Germinal center (tissue), 1 donor: ENCODE measurements at places on chromosomes 13 and 19.

DNA sequence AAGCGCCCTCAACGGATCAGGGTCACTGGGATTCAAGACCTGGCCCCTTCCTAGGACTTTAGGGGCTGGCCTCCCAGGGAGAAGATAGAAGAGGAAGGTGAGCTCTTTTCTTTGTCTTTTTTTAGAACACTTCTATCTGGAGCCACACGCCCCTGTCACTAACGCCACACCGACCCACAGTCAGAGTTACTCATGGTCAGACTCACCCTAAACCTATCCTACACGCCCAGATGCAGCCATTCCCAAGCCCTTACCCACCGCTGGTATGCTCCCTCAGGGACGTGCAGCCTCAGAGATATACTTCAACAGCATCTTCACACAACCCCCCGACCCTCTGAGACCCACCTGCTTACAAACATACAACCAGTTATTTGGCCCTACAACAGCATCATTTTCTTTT lies 29.9 kb upstream of the MUC16 start:
- DNase-seq = no peak

GRCh38 chr13:32537580-32538142 lies 934 bp downstream of the N4BP2L2 start:
- no peak for DNase-seq

DNA sequence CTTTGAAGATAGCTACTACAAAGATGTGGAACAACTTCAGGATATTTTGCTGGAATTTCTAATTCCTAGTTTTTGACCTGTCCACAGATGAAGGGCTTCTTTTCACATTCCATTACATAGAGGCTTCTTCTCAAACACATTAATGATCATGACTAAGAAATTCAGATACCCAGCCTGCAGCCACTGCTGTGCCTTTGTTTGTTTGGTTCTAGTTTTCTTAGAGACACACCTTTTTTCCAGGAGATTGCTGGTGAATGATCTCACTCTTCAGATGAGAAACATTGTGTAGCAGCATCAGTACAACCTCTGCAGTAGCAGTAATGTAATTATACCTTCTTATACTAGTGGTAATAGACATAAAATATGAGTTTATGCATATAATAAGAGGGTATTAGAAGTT lies 5.0 kb downstream of the TDRD3 start:
- no peak for DNase-seq

GRCh38 chr19:19111967-19112580 lies 26.2 kb downstream of the TMEM161A start:
- no peak for DNase-seq

DNA sequence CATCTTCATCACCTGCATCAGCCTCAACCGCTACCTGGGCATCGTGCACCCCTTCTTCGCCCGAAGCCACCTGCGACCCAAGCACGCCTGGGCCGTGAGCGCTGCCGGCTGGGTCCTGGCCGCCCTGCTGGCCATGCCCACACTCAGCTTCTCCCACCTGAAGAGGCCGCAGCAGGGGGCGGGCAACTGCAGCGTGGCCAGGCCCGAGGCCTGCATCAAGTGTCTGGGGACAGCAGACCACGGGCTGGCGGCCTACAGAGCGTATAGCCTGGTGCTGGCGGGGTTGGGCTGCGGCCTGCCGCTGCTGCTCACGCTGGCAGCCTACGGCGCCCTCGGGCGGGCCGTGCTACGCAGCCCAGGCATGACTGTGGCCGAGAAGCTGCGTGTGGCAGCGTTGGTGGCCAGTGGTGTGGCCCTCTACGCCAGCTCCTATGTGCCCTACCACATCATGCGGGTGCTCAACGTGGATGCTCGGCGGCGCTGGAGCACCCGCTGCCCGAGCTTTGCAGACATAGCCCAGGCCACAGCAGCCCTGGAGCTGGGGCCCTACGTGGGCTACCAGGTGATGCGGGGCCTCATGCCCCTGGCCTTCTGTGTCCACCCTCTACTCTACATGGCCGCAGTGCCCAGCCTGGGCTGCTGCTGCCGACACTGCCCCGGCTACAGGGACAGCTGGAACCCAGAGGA lies 2.6 kb downstream of the P2RY11 start:
- DNase-seq = no peak

DNA sequence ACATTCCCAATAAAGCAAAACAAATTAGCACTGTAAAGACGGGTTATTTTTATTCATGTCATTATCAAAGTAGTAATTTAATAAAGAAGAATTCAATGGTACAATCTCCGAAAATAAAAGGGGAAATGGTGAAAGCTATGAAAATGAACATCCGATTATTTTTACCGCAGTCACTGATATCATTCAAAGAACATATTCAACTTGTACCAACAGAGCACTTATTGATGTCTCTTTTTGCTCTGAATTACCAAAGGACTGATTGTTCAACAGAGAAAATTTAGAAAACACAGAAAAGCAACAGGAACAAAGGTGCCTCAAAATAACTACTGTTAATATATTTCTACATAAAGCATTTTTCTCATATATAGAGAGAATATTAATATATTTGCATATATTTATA lies 119.4 kb downstream of the DIAPH3 start:
- DNase-seq = no peak

DNA sequence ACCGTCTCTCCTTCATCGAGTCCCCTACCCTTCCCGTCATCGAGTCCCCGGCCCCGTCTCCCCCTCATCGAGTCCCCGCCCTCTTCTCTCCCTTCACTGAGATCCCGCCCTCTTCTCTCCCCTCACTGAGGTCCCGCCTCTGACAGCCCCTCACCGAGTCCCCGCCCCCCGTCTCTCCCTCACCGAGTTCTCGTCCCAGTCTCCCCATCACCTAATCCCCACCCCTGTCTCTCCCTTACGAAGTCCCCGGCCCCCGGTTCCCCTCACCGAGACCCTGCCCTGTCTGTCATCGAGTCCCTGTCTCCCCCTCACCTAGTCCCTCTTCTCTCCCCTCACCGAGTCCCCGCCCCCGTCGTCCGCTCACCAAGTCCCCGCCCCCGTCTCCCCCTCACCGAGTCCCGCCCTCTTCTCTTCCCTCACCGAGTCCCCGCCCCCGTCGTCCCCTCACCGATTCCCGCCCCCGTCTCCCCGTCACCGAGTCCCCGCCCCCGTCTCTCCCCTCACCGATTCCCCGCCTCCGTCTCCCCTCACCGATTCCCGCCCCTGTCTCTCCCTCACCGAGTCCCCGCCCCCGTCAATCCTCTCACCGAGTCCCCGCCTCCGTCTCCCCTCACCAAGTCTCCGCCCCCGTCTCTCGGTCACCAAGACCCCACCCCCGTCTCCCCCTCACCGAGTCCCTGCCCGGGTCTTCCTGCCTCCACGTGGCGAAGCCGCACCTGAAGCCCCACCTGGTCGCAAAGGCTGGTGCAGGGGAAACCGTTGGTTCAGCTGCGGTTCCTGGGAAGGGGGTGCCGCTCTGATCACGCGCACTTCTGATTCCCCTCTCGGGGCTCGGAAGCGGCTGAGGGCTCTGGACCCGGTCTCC lies 23.9 kb upstream of the ZNF846 start:
- peak; percentile 92 for DNase-seq

DNA sequence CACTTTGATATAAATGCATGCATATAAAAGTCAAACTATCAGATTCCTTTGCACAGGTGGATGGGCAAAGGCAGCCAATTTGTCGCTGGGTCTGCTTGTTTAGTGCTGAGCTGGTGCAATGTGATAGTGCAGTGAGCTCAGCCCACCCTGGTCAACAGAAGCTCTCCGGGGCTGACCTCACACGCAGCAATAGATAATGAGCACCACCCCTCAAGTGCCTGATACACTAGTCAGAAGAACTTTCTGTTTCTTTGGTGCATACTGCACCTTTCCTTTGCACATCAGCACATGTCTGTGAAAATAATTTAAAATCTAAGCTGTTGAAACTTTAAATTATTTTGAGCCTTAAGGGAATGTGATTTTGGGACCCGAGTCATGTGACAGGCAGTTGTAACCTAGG lies 20.2 kb downstream of the ATP8A2 start:
- DNase-seq = no peak

DNA sequence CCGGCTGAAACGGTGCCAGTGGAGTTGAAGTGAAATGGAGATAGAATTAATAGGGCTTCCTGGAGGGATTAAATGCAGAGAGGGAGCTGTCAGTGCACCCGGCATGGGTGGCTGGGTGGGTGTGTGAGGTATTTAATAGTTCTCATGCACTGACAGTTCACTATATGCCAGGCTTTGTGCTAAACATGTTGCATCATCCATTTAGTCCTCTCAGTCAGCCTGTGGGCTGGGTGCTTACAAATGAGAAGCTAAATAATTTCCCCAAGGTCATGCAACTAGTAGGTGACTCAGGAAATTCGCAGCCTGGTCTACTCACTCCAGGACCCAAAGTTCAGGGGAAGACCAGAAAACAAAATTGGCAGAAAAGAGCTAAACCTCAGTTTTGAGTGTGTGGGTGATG lies 63.5 kb upstream of the SPATA13 start:
- DNase-seq = no peak

DNA sequence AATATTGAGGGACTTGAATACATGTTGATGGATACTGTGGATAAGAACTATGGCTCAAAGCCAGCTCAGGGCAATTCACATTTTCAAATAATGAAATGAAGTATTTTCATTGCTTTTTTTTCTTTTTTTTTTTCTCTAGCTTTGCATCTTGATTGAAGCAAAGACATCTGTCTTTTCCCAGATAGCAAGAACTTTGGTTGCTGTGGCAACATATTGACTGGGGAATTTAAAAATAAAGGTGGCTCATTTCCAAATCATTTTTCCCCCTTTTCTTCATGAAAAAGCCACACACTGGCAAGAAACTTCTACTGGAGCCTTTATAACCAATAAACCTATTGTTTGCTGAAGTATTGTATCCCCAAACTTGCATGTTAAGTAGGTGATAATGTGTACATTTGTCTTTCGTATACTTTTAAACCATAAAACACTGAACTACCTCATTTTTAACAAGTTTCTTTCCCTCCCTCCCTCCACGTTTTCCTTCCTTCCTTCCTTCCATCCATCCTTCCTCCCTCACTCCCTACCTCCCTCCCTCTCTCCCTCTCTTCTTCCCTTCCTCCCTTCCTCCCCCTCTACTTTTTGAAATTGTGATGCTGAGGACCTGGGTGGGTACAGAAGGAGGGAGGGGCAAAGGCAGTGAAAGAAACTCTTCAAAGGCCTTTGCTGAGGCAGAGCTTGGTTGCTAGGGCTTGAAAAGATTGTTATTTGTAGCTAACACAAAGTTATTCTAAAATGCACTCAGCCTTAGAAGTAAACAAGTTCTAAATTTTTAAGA lies 343.5 kb upstream of the SPRY2 start:
- DNase-seq = no peak
